ENCODE measurements at places on chromosomes 5 and 9.

GRCh38 chr9:114614373-114614772, 3.3 kb downstream of the TMEM268 start:
- DNase-seq = no peak

- DNase-seq = no peak
Observed at GRCh38 chr5:10432059-10433008, 9.3 kb upstream of the ROPN1L start.

DNA sequence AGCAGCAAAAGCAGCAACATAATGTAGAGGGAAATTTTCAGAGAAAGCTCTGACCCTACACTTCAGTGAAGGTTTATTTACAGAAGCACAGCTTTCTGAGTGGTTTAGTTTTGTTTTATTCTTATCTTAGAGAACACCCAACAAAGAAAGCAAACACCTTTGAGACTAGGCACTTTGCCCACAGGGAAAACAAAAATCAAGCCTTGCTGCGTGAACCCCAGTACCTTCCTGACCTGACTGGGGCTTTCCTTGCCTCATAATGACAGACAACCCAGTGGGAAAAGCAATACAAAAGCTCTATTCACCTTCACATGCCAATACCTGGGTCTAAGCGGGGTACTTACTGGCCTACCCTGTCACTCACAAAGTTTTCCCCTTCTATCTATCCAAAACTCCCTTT, 189.8 kb downstream of the HINT1 start:
- no peak for DNase-seq

- no peak for DNase-seq
Observed at GRCh38 chr9:96510258-96510657, 60.3 kb downstream of the HABP4 start.

DNA sequence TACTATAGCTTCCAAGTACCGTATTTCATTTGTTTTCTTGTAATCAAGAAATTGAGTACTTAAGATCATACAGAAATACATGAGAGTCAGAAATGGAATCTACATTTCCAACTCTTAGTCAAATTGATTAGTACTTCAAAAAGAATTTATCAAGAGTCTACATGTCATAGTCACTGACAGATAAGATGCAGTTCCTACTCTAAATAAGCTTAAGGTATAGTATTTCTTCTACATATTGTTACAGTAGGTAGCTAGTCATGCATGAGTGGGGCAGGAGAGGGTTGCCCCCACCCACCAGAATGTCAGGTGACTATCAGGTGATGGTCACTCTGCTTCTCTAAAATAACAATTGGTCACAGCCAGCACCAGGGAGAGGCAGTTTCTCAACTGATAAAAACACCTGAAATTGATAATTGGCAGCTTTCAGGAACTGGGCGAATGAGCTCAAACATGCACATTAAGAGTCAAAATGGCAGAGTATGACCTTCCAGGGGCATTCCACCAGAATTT, 2.9 kb downstream of the BAAT start:
- DNase-seq = no peak

DNA sequence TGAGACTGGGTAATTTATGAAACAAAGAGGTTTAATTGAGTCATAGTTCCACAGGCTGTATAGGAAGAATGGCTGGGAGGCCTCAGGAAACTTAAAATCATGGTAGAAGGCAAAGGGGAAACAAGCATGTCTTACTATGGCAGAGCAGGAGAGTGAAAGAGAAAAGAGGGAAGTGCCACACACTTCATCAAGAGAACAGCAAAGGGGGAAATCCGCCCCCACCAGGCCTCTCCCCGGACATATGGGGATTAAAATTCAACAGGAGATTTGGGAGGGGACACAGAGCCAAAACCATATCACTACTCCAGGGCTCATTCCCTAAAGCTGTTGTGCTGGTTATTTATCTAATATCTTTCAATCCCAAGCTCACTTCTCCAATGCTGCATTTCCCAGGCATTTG, 50.2 kb upstream of the NR3C1 start:
- no peak for DNase-seq

GRCh38 chr5:150700246-150700593, 642 bp downstream of the RBM22 start:
- no peak for DNase-seq

DNA sequence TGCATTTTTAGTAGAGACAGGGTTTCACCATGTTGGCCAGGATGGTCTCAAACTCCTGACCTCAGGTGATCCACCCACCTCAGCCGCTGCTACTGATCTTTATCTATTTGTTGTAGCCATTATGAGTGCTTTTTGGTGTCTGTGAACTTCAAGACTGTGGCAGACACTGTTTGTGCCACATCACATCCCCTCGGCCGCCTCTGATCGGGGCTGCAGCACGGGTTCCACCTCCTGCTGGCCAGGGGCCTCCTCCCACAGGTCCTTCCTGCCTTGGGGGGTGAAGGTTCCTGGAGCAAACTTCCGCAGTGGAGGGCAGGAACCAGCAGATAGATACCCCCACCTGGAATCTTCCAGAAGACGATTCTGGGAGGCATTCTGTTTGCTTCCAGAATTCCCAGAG, 98.5 kb downstream of the C9orf50 start:
- no peak for DNase-seq

DNA sequence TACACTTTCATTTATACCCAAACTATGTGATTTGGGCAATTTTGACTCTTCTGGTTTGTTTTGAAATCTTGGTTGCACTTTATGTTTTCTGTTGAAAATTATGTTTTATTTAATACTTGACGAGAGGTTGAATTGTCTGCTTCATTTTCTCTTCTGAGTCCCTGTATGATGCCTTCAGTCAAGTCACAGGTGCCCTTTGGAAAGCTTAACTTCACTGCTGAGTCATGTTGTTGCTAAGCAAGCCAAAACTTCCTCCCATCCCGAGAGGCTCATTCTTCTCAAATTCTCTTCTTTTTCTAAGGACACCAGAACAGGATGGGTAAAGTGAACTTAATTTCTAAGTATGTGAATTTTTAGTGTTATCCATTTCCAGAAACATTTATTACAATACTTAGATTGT, 455.3 kb upstream of the PTGER4 start:
- no peak for DNase-seq

DNA sequence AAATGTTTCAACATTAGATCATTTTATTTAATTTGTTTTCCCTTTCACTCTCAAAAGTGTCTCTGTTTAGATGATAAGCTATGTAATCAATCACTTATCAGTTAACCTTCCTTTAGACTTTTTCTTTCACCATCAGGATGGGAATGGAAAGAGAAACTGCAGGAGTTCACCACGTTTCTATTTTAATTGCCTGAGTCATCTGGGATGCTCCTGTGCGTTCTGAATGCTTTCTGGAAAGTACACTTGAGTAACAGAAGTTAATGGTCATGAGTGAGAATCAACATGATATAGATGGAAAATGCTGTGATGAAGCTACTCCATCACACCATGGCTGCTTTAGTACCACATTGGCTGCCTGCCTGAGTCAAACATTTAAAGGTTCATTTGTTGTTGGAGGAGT, 783.3 kb upstream of the CDH9 start:
- no peak for DNase-seq

GRCh38 chr5:122707796-122708195, 67.1 kb upstream of the SNX2 start:
- DNase-seq = no peak

GRCh38 chr9:71127301-71127700, 5.9 kb upstream of the TRPM3 start:
- no peak for DNase-seq

DNA sequence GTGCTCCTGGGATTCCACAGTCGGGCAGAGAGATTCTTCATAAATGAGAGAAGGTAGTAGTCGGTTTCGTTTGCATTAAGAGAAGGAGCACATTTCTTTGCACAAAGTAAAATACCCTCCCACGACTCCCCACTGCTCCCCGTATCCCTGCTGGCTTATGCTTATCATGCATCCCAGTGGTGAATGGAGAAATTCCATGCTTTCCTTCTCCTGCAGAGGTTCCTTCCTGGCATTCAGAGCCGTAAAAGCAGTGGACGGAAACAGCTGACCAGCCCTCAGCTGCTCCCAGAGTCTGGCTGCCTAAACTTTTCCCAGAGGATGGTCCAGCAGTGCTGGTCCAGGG, 93.1 kb downstream of the C9orf152 start:
- no peak for DNase-seq

DNA sequence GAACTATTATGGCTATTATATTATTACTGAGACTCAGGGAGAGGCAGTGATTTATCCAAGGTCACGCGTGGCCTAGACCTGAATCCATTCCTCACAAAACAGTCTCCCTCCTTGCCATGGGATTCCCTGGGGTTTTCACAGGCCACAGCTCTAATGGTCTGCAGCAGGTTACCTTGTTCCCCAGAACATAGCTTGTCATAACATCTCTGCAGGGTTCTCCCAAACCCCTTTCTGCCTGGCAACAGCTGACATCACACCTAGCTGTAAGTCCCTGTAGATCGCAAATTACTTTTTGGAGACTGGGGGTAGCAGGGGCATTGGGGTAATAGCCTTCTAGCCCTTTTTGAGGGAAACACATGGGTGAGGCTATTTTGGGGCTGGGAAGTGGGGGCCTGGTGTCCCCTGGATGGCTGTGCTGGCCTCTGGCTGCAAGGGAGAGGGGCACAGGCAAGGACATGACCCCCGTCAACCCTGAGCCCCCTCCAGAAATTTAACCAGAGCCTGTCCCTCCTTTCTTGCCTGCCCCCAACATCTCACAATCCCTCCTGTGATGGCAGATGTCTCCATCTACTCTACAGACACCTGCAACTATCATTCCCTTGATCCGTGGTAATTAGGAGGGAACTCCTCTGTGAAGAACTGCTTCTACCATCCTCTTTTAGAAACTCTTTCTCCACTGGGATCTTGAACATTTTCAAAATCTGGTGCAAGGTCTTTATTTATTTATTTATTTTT, 1.3 kb downstream of the CD74 start:
- peak; percentile 62 for DNase-seq

DNA sequence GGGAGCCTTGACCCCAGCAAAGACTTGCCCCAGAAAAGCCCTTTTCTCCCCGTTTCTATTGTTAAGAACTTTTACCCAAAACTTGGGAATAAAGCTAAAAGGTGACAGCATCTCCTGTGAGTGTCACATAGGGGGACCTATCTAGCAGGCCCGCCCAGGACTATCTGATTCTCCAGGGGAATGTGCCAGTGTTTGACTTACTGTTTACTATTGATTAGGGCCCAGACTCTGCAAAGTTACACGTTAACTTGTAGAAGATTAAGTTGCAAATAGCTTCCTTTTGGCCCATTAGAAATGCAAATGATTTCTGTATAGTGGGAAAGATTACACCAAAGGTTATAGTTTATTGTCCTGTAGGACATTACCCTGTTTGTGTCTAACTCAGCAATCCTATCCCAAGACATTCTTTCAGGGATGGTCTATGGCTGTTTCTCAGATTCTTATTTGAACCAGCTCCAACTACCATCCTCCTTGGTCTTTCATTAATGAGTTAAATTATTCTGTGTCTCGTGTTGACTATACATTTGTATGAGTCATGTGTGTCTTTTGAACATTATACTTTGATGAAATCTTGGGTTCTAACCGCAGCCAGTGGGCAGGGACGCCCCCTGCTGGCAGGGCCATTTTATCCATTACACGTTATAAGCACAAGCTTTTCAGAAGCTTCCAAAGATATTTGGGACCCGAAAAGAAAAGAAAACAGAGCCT, 60.7 kb downstream of the HRH2 start:
- no peak for DNase-seq

- DNase-seq = no peak
Observed at GRCh38 chr5:40150896-40151295, 528.8 kb upstream of the PTGER4 start.

DNA sequence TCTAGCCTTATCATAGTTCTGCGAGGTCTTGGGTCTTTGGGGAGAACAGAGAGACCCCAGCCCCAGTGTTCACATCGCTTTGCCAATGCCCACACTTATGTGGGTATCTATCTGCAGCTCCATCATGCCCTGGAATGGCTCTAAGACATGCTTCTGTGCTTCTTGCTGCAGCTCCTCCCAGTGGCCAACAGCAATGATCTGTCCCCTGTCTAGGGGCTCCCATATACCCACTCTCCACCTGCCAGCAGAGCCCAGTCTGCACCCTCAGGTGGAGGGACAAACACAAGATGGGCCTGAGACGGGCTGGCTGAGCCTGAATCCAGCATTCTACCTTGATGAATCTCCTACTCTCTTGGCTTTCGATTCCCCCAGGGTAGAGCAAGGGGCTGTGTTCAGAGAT, 14.6 kb upstream of the DAP start:
- no peak for DNase-seq

- DNase-seq = no peak
Observed at GRCh38 chr9:76688471-76689238, 75.6 kb upstream of the PCA3 start.

- DNase-seq = no peak
Observed at GRCh38 chr9:134495881-134496412, 145.7 kb upstream of the COL5A1 start.

DNA sequence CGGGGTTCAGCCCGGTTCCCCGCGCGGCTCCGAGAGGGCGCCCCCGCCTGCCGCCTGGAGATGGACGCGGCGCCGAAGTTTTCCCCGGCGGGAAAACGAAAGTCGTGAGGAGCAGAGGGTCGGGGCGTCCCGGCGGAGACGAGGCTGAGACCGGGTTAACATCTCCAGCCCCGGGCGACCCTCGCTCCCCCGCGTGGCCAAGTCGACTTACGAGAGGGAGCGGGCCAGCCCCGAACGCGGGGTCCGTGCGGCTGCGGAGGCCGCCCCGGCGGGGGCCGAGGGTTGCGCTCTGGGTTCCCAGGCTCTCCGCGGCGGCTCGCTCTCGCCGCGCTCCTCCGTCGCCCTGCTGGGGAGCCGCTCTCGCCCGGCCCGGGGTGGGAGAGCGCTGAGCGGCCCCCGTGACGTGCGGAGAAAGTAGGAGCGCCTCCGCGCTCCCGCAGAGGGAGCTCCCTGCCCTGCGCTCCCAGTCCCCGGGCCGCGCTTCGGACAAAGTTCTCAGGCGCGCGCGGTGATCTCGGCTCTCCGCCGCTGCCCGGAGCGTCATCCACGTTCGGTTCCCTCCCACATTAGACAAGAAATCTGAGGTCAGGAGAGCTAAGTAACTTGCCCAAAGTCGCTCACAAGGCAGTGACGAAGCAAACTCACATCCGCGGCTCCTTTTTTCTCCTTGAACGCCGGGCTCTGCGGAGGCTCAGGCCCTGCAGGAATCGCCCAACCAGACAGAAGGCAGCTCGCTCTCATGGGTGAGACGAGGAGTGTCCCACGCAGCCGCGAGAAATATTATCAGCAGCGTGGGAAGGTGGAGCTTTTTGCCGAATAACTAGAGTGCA, 1.2 kb upstream of the GCNT4 start:
- peak; percentile 47 for DNase-seq

GRCh38 chr5:137292461-137293027, 206.6 kb downstream of the SPOCK1 start:
- DNase-seq = no peak
